ENCODE measurements at places on chromosomes 7 and 10.

DNA sequence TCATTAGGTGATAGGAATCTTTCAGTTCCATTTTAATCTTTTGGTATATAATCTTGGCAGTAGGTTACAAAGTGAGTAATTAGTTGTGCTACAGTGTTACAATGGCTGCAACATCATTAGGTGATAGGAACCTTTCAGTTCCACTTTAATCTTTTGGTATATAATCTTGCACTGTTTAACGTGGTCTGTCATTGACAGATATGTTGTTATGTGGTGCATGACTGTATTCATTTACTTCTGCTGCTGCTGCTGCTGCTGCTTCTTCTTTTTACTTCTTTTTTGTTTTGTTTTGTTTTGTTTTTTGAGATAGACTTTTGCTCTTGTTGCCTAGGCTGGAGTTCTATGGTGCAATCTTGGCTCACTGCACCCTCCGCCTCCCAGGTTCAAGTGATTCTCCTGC is 28.6 kb downstream of the ST7 start:
- H3K27ac ChIP-seq, result no peak overlapping the region
- no peaks in the 10 kb centered on the region for H3K36me3 ChIP-seq
- no peaks in the 10 kb centered on the region for H3K4me1 ChIP-seq
- H3K4me3 ChIP-seq, result no peak overlapping the region

DNA sequence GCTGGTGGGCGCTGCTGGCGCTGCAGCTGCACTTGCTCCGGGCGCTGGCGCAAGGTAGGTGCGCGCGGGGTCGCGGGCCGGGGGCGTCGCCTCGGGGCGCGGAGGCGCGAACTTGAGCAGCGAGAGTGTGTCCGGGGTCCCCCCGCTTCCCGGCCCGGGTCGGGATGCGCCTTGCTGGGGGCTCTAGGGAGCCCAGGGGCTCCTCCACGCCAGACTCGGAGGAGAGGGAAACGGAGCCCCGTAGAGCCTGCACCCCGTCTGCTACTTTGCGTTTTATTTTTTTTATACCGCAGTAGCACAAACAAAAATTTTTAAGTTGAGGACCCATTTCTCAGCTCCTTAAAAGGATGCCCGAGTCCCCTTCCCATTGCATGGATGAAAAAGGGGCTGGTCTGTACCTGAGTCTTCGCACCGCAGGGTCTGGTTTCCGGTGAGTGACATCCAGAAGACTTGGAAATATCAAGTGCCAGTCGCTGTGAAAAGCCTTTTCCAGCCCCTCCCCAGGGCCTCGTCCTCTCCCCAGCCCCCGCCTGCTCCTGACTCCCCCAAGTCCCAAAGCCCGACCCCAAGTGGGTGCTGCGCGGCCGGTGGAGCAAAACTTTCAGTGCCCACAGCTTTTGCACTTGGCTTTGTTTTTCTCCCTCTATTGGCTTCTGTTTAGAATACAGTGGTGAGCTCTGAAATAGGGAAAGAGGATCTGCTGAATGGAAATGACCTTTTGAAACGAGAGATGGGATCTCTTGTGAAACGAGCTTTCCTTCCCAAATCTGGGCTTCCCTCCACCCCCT is 973 bp downstream of the SDK1 start:
- no peaks in the 10 kb centered on the region for H3K36me3 ChIP-seq
- peaks cover 14% of the 10 kb centered on the region for H3K27me3 ChIP-seq
- no peaks in the 10 kb centered on the region for H3K4me1 ChIP-seq
- DNase-seq, result peak; percentile 28
- H3K4me3 ChIP-seq, result peak overlapping the region; percentile 61
- H3K27ac ChIP-seq, result no peak overlapping the region

- H3K27ac ChIP-seq, result no peak overlapping the region
- no peaks in the 10 kb centered on the region for H3K36me3 ChIP-seq
- DNase-seq, result no peak
These were observed 904.3 kb downstream of the XPNPEP1 start for GRCh38 chr10:109019001-109019424.

GRCh38 chr10:126621846-126622245 is 48.6 kb downstream of the C10orf90 start:
- H3K4me1 ChIP-seq, result no peaks in the 10 kb centered on the region
- no peak overlapping the region for H3K4me3 ChIP-seq
- DNase-seq, result no peak

GRCh38 chr7:142177869-142178268 is 66.4 kb downstream of the MGAM2 start:
- H3K4me1 ChIP-seq, result no peaks in the 10 kb centered on the region
- no peaks in the 10 kb centered on the region for H3K36me3 ChIP-seq
- H3K27me3 ChIP-seq, result no peaks in the 10 kb centered on the region
- no peak for DNase-seq

GRCh38 chr10:120483006-120483405 is 26.0 kb downstream of the PLPP4 start:
- H3K4me1 ChIP-seq, result no peaks in the 10 kb centered on the region
- H3K27me3 ChIP-seq, result no peaks in the 10 kb centered on the region
- H3K27ac ChIP-seq, result no peak overlapping the region
- H3K36me3 ChIP-seq, result no peaks in the 10 kb centered on the region
- DNase-seq, result no peak

- no peak overlapping the region for H3K27ac ChIP-seq
- no peaks in the 10 kb centered on the region for H3K27me3 ChIP-seq
- H3K4me1 ChIP-seq, result peaks cover 5% of the 10 kb centered on the region
- H3K36me3 ChIP-seq, result no peaks in the 10 kb centered on the region
- no peak for DNase-seq
- H3K4me3 ChIP-seq, result no peak overlapping the region
These were observed 74.5 kb downstream of the PKD1L1 start for GRCh38 chr7:47873762-47874161.

GRCh38 chr7:101386558-101387231 is 24.0 kb downstream of the COL26A1 start:
- peaks cover 5% of the 10 kb centered on the region for H3K4me1 ChIP-seq
- DNase-seq, result peak; percentile 29
- H3K27ac ChIP-seq, result no peak overlapping the region
- no peaks in the 10 kb centered on the region for H3K27me3 ChIP-seq
- no peak overlapping the region for H3K4me3 ChIP-seq
- H3K36me3 ChIP-seq, result no peaks in the 10 kb centered on the region

DNA sequence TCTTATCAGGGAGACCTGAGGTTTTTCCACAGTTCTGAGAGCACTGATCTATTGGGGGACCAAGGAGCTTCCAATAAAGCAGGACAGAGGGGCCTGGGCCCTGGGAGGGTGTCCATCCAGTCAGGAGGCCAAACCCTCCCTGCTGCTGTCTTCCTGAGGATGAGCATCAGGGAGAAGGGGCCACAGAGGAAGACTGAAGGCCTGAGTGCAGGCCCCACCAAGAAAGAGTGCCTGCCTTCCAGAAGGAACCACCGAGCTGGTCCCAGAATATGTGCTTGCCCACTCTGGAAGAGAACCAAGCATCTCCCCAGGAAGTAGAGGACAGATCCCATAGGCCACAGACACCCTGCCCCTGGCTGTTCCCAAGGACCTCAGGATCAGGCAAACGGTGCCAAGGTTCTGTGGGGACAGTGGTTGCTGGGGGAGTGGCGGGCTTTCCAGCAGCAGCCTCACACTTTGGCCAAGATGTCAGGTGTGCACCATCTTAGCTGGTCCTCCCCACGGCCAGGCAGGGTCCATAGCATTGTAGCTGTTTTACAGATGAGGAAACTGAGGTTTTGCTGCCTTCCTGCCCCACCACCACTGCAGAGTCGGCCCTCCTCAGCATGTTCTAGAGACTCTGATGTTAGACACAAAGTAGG is 199.4 kb downstream of the GRID1 start:
- H3K36me3 ChIP-seq, result no peaks in the 10 kb centered on the region
- no peaks in the 10 kb centered on the region for H3K27me3 ChIP-seq
- no peak overlapping the region for H3K27ac ChIP-seq
- no peak for DNase-seq
- no peaks in the 10 kb centered on the region for H3K4me1 ChIP-seq
- no peak overlapping the region for H3K4me3 ChIP-seq

GRCh38 chr7:108059526-108059925 is 56.6 kb upstream of the LAMB1 start:
- DNase-seq, result peak; percentile 54
- no peaks in the 10 kb centered on the region for H3K36me3 ChIP-seq
- no peak overlapping the region for H3K27ac ChIP-seq
- H3K4me3 ChIP-seq, result no peak overlapping the region

GRCh38 chr7:55957190-55957589 is 5.5 kb downstream of the MRPS17 start:
- H3K36me3 ChIP-seq, result no peaks in the 10 kb centered on the region
- H3K27me3 ChIP-seq, result peaks cover 2% of the 10 kb centered on the region
- H3K4me1 ChIP-seq, result no peaks in the 10 kb centered on the region
- H3K4me3 ChIP-seq, result no peak overlapping the region
- no peak overlapping the region for H3K27ac ChIP-seq

GRCh38 chr10:71221586-71222202 is 9.3 kb downstream of the UNC5B start:
- DNase-seq, result no peak
- no peak overlapping the region for H3K4me3 ChIP-seq
- peak overlapping the region; percentile 86 for H3K27ac ChIP-seq
- H3K27me3 ChIP-seq, result no peaks in the 10 kb centered on the region
- H3K4me1 ChIP-seq, result peaks cover 61% of the 10 kb centered on the region

DNA sequence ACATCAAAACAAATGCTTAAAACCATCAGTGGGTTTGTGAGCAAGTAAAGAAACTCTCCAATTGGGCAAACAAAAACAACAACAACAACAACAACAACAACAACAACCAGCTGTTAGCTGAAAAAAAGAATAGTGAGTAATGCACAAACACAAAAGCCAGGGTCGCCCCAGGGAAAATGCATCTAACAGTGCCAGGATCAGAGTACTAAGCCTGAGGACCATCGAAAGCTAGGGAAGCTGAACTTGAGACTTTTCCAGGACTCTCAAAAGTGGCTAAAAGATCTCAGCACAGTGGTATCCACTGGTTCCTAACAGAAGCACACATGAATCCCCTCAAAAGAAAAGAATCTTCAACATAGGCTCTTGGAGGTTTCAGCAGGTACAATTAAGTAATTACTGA is 83.3 kb downstream of the CPXM2 start:
- no peak overlapping the region for H3K27ac ChIP-seq
- no peak for DNase-seq
- no peaks in the 10 kb centered on the region for H3K27me3 ChIP-seq
- H3K36me3 ChIP-seq, result no peaks in the 10 kb centered on the region
- peaks cover 7% of the 10 kb centered on the region for H3K4me1 ChIP-seq

DNA sequence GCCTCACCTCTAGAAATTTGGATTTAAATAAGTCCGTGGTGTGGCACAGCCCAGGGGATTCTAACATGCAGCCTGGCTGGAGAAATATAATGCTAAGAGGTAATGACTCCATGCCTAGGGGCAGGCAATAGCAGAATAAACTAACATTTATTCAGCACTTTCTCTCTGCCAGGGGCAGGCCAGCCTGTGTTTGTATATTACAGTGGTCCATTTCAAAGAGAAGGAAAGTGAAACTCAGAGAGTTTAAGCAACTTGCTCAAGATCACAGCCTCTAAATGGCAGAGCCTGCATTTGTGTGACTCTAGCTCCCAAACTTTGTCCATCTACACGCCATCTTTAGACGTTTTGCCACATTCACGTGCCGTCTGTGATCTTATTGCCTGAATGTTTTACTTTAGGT is 6.7 kb upstream of the LRRC18 start:
- no peak overlapping the region for H3K4me3 ChIP-seq
- H3K36me3 ChIP-seq, result no peaks in the 10 kb centered on the region

DNA sequence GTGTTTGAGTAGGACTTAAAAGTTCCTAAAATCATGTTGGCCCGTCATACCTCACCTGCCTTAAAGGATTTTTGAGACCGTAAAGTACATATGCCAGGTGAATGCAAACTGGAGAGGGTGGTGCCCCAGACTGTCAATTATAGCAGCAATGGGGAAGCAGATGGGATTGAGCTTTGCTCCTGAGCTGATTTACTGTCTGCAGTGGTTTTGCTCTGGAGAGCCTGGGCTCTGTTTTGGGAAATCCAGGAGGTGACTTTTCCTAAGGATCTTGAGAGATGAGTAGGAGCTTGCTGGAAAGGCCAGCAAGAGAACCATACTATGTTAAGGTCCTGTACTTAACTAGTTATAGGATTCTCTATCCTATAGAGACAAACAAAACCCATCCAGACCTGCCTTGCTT is 43.0 kb downstream of the COL13A1 start:
- no peaks in the 10 kb centered on the region for H3K36me3 ChIP-seq
- peak overlapping the region; percentile 7 for H3K27ac ChIP-seq
- H3K4me1 ChIP-seq, result peaks cover 51% of the 10 kb centered on the region
- H3K4me3 ChIP-seq, result no peak overlapping the region

- no peak overlapping the region for H3K27ac ChIP-seq
- no peaks in the 10 kb centered on the region for H3K27me3 ChIP-seq
- H3K36me3 ChIP-seq, result no peaks in the 10 kb centered on the region
- no peaks in the 10 kb centered on the region for H3K4me1 ChIP-seq
- no peak overlapping the region for H3K4me3 ChIP-seq
These were observed 47.5 kb upstream of the DGKB start for GRCh38 chr7:14950013-14950412.

GRCh38 chr7:93245525-93246432 is 13.6 kb downstream of the VPS50 start:
- no peak overlapping the region for H3K27ac ChIP-seq
- peak; percentile 23 for DNase-seq
- H3K27me3 ChIP-seq, result no peaks in the 10 kb centered on the region

DNA sequence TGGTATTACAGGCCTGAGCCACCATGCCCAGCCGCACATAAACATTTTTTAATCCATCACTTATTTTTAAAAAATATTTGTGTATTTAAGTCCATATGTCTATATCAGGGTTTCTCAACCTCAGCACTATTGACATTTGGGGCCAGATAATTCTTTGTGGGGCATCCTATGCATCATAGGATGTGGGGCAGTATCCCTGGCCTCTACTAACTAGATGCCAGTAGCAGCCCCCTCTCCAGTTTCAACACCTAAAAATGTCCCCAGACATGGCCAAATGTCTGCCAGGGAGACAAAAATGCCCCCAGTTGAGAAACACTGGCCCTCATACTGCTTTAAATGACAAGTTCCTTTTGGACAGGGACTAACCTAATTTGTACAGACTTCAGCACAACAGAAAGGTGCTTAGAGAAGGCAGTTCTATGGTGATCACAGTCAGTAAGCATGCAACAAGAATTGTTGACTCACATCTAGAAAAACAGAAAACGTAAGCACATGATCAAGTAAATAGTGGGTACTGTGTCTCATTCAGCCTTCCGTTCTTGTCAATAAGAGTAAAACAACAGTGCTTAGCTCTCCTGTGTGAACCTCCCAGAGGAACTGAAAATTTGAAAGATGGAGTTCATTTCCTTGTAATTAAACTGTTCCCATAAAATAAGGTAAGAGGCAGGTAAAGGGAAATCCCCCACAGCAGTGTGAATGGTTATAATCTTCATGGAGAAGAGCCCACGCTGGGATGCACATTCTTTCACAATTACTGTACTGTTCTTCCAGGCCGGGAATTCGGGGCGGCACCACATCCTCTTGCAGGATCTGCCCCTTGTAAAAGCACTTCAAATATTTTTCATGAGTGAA is 17.3 kb upstream of the ADRB1 start:
- H3K27ac ChIP-seq, result no peak overlapping the region
- H3K36me3 ChIP-seq, result no peaks in the 10 kb centered on the region
- peaks cover 34% of the 10 kb centered on the region for H3K4me1 ChIP-seq
- H3K27me3 ChIP-seq, result no peaks in the 10 kb centered on the region
- no peak overlapping the region for H3K4me3 ChIP-seq
